ENCODE measurements at places on chromosomes 4 and X. TPM values are rescaled to one million over a fixed set of nuclear protein-coding genes. Genes with fewer than 3 reads are reported as not detected.
A peak's percentile ranks its signal among the peaks of the same experiment; 100 is the strongest.

GAB1 gene
- 0.32 TPM for total RNA-seq

HMX1 gene
- total RNA-seq, result not detected

LRCH2 gene
- total RNA-seq, result not detected

CCDC149 gene
- total RNA-seq, result not detected

AKAP4 gene
- total RNA-seq, result not detected

DNA sequence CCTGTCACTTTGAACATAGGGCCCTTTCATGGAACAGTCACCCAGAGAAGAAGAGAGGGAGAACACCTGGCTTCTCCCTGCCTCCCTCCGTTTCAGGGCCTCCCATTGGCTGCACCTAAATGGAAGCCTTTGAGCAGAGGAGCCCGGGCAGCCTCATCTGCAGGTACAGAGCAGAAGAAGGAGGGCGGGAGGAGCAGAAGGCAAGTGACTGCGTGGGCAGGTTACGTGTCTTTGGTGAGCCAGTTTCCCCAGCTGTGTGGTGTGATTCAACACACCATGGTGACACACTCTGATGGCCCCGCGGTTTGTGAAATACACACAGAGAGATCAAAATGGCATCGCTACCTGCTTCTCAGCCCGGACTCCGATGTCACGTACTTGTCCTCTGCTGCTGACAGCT is 431 bp downstream of the C4orf50 start:
- no peak overlapping the region for H3K4me3 ChIP-seq
- peaks cover 12% of the 10 kb centered on the region for H3K27me3 ChIP-seq
- H3K4me1 ChIP-seq, result no peaks in the 10 kb centered on the region
- H3K27ac ChIP-seq, result no peak overlapping the region

- no peak overlapping the region for H3K4me3 ChIP-seq
- ATAC-seq, result no peak
- no peaks in the 10 kb centered on the region for H3K4me1 ChIP-seq
- H3K36me3 ChIP-seq, result no peaks in the 10 kb centered on the region
- no peak overlapping the region for H3K27ac ChIP-seq
Measured at GRCh38 chr4:33512397-33512796, 2731.9 kb downstream of the ARAP2 start.

- no peak overlapping the region for H3K27ac ChIP-seq
- no peak for ATAC-seq
- no peaks in the 10 kb centered on the region for H3K4me1 ChIP-seq
- H3K36me3 ChIP-seq, result no peaks in the 10 kb centered on the region
- H3K4me3 ChIP-seq, result no peak overlapping the region
Measured at GRCh38 chrX:150227321-150227860, 135.7 kb upstream of the MAMLD1 start.

- H3K4me1 ChIP-seq, result peaks cover 20% of the 10 kb centered on the region
- H3K4me3 ChIP-seq, result no peak overlapping the region
- H3K27me3 ChIP-seq, result no peaks in the 10 kb centered on the region
- H3K36me3 ChIP-seq, result no peaks in the 10 kb centered on the region
Measured at GRCh38 chr4:159220353-159220752, 117.5 kb downstream of the RAPGEF2 start.

GRCh38 chr4:152771741-152772533 is 7.6 kb downstream of the TIGD4 start:
- no peak overlapping the region for H3K4me3 ChIP-seq
- peak; percentile 31 for ATAC-seq
- no peak overlapping the region for H3K27ac ChIP-seq
- H3K4me1 ChIP-seq, result peaks cover 4% of the 10 kb centered on the region
- no peaks in the 10 kb centered on the region for H3K36me3 ChIP-seq

- ATAC-seq, result no peak
- no peak overlapping the region for H3K27ac ChIP-seq
- H3K36me3 ChIP-seq, result no peaks in the 10 kb centered on the region
Measured at GRCh38 chrX:113929004-113929403, 654.9 kb upstream of the HTR2C start.

DNA sequence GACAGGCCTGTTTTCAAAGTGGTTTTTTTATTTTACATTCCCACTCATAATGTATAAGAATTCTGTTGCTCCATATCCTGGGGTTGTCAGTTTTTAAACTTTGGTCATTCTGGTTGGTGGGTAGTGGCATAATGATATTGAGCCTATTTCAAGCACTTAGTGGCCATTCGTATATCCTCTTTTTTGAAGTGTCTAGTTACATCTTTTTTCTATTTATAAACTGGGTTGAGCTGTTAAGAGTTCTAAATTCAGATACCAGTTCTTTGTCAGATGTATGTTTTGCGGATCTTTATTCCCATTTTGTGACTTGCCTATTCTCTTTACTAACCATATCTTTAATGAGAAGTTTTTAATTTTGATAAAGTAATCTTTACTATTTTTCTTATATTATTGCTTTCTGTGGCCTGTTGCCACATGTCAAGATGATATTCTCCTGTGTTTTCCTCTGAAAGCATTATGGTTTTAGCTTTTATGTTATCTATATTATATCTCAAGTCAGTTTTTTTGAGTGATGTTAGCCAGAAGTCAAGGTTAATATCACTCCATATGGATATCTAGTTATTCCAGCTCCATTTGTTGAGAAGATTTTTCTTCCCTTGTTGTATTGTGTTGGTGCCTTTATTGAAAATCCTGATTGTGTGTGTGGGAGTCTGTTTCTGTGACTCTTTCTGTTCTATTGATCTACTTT is 110.9 kb downstream of the FHIP1A start:
- no peak overlapping the region for H3K27ac ChIP-seq
- no peak overlapping the region for H3K4me3 ChIP-seq
- ATAC-seq, result no peak
- no peaks in the 10 kb centered on the region for H3K27me3 ChIP-seq
- no peaks in the 10 kb centered on the region for H3K4me1 ChIP-seq
- H3K36me3 ChIP-seq, result no peaks in the 10 kb centered on the region

DNA sequence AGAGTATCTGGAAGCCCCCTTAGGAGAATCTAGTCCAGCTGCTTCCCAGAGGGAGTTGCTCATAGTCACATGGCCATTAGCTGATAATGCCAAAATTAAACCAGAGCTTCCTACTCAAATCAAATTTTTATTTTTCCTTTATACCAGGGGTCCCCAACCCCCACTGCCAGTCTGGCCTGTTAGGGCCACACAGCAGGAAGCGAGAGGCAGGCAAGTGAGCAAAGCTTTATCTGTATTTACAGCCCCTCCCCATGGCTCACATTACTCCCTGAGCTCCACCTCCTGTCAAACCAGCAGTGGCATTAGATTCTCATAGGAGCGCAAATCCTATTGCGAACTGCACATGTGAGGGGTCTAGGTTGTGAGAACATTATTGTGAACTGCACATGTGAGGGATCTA is 19.2 kb upstream of the TNIP3 start:
- peaks cover 38% of the 10 kb centered on the region for H3K36me3 ChIP-seq
- peak overlapping the region; percentile 77 for H3K4me3 ChIP-seq
- H3K4me1 ChIP-seq, result peaks cover 30% of the 10 kb centered on the region
- no peak overlapping the region for H3K27ac ChIP-seq

GRCh38 chrX:24019448-24019847 is 7.5 kb downstream of the KLHL15 start:
- peak overlapping the region; percentile 76 for H3K4me3 ChIP-seq
- H3K36me3 ChIP-seq, result peaks cover 45% of the 10 kb centered on the region
- H3K4me1 ChIP-seq, result peaks cover 21% of the 10 kb centered on the region

GRCh38 chr4:136369073-136369472 is 1163.2 kb downstream of the PCDH18 start:
- H3K27me3 ChIP-seq, result no peaks in the 10 kb centered on the region
- no peak overlapping the region for H3K4me3 ChIP-seq
- H3K36me3 ChIP-seq, result no peaks in the 10 kb centered on the region
- no peaks in the 10 kb centered on the region for H3K4me1 ChIP-seq

GRCh38 chrX:16558489-16558888 is 91.5 kb upstream of the S100G start:
- no peak for ATAC-seq
- no peaks in the 10 kb centered on the region for H3K27me3 ChIP-seq
- peaks cover 5% of the 10 kb centered on the region for H3K4me1 ChIP-seq
- H3K36me3 ChIP-seq, result no peaks in the 10 kb centered on the region
- no peak overlapping the region for H3K27ac ChIP-seq
- no peak overlapping the region for H3K4me3 ChIP-seq

DNA sequence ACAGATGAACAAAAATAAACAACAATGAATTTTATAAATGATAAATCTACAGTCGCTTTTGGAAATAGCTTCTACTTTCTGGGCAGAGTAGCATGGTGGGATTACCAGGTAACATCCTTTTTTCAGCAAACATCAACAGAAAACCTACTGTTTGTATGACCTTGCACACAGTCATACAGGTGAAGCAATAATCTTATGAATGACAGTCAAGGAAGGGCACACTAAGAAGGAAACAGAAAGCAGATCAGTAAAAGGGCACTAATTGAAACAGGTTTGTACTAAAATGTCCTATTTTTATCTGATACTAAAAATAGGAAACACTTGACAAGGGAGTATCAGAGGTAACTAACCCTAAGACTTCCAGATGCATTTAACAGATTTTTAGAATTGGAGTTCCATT is 108.9 kb downstream of the DLG3 start:
- ATAC-seq, result peak; percentile 64
- H3K27ac ChIP-seq, result no peak overlapping the region
- no peak overlapping the region for H3K4me3 ChIP-seq
- H3K36me3 ChIP-seq, result no peaks in the 10 kb centered on the region
- H3K27me3 ChIP-seq, result no peaks in the 10 kb centered on the region
- no peaks in the 10 kb centered on the region for H3K4me1 ChIP-seq

DNA sequence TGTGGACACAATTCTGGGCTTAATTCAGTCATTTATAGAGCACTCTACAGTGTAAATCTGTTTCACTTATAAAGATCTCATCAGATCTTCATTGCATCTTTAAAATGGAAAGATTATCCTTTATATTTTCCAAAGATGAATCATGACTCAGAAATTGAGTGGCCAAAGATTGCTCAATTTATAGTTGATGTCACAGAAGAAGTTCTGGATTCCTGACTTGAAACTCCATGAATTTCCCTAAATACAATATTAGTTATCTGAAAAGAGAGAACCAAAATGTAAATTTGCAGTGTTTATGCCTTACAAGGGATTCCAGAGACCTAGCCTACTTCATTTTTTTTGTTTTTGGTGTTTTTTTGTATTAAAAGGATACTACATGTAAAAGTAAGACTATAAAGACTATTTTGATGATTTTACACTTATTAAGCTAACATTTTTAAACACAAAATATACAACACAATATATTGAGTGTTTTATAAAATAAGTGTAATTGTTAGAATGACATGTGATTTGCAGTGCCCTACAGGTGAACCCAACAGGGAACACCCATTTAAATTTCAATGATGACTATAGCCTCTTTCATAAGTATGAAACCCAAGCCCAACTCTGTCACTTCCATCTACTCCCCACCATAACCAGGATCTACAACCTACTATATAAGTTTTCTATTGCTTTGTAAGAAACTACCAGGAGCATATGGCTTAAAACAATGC is 183.5 kb downstream of the PCDH7 start:
- no peak for ATAC-seq
- H3K36me3 ChIP-seq, result no peaks in the 10 kb centered on the region
- no peak overlapping the region for H3K4me3 ChIP-seq
- H3K27ac ChIP-seq, result no peak overlapping the region
- no peaks in the 10 kb centered on the region for H3K27me3 ChIP-seq

- no peaks in the 10 kb centered on the region for H3K36me3 ChIP-seq
- H3K4me3 ChIP-seq, result no peak overlapping the region
- no peak for ATAC-seq
- peaks cover 6% of the 10 kb centered on the region for H3K27me3 ChIP-seq
Measured at GRCh38 chrX:11180571-11180970, 69.4 kb downstream of the HCCS start.

DNA sequence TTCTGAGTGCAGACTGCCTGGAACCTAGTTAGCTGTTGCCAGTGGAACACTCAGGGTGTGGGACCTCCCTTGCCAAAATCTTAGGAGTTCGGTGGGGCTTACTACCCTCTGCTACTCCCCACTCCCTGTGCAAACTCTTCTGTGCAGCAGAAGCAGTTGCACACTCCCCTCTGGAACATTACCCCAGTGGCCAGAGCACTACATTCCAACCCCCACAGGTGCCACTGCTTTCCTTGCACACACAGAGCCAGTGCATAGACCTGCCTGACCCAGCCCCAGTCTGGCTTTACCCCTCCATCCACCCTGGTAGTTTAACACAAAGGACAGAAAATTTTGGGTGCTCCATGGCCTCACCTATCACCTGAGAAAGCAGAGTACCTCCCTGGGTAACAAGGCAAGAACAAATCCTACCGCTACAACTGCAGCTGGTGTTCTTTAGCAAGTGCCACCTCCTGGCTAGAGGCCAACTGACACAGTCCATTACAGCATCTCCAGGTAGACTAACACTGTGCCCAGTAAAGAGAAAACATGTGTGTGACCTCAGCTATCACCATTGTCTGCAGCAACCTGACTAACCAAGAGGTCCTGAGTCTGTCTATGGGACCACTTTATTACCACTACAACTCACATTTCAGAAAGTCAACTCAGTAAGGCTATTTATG is 11.5 kb upstream of the RASSF6 start:
- no peaks in the 10 kb centered on the region for H3K36me3 ChIP-seq
- H3K27ac ChIP-seq, result no peak overlapping the region
- H3K4me3 ChIP-seq, result no peak overlapping the region
- ATAC-seq, result no peak

- no peak overlapping the region for H3K27ac ChIP-seq
- no peaks in the 10 kb centered on the region for H3K27me3 ChIP-seq
- no peak for ATAC-seq
- no peak overlapping the region for H3K4me3 ChIP-seq
- H3K4me1 ChIP-seq, result no peaks in the 10 kb centered on the region
Measured at GRCh38 chrX:17462881-17463280, 87.9 kb downstream of the NHS start.

GRCh38 chrX:12471061-12471460 is 320.2 kb upstream of the PRPS2 start:
- no peaks in the 10 kb centered on the region for H3K27me3 ChIP-seq
- H3K36me3 ChIP-seq, result no peaks in the 10 kb centered on the region
- no peaks in the 10 kb centered on the region for H3K4me1 ChIP-seq
- no peak overlapping the region for H3K27ac ChIP-seq
- no peak for ATAC-seq

- H3K27ac ChIP-seq, result peak overlapping the region; percentile 84
- peaks cover 92% of the 10 kb centered on the region for H3K36me3 ChIP-seq
- H3K4me3 ChIP-seq, result peak overlapping the region; percentile 58
- H3K4me1 ChIP-seq, result peaks cover 42% of the 10 kb centered on the region
- ATAC-seq, result no peak
Measured at GRCh38 chr4:128863312-128864075, 54.0 kb downstream of the JADE1 start.

- H3K4me3 ChIP-seq, result no peak overlapping the region
- H3K36me3 ChIP-seq, result no peaks in the 10 kb centered on the region
- H3K27me3 ChIP-seq, result no peaks in the 10 kb centered on the region
- no peak overlapping the region for H3K27ac ChIP-seq
Measured at GRCh38 chr4:170004651-170005295, 21.4 kb downstream of the MFAP3L start.

All from activated T-helper 17 cell treated with anti-CD3 and anti-CD28 coated beads, Interleukin-2, amount 50 U/mL, for 72 hours (primary cell).